ENCODE measurements at places on chromosomes 3 and 15.

- no peak for DNase-seq
These were observed 32.3 kb upstream of the CFAP20DC start for GRCh38 chr3:59082106-59082505.

- no peak for DNase-seq
These were observed 28.5 kb upstream of the TSEN2 start for GRCh38 chr3:12455740-12456139.

DNA sequence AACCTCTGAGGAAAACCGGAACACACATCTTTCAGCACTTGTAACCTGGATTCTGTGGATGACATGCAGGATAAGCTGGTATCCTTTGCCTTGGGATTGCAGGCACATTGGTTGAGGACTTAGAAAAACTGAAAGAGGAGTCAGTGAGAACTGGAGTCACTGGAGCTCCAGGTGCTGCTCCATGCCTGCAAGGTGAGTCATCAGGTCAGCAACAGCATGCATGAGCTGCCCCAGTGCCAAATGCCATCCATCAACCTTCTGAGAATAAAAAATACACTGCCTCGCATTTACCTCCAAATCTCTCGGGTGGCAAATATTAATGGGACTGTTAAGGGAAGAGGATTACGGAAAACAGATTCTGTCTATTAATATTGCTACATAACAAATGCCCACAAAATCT, 729.1 kb downstream of the NTRK3 start:
- DNase-seq: no peak

- DNase-seq: no peak
These were observed 103.6 kb downstream of the ERC2 start for GRCh38 chr3:56364665-56365064.

DNA sequence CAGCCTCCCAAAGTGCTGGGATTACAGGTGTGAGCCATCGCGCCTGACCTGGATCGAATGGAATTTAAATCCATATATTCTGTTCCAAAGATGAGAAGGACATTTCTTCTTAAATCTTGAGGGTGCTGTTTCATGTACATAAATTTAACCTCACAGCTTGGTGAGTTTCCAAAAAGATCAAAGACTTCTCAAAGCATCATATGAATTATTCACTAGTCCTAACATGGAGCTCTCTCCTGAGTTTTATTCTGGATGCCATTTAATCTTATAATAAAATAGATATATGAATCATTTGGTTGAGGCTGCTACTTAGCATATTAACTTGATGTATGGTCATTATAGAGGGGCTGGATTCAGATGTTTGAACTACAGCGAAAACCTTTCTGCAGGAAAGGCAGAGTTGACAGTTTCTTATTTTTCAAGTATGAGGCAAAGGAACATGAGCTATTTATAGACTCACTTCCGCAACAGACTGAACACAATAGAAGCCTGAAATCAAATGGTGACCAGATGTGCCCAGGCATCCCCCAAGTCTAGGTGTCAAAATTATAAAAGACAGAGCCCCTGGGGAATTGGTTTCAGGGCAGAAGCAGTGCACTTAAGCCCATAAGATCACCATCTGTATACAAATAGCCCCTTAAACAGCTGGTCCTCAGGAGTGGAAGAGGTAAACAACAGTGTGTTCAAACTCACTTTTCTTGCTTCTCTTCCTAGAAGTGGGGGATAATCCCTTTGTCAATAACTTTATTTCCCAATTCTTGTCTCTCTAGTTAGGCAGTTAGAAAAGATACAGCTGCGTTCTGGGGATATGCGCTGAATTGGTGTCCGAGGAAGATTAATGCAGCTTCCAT, 29.7 kb downstream of the STARD9 start:
- no peak for DNase-seq

DNA sequence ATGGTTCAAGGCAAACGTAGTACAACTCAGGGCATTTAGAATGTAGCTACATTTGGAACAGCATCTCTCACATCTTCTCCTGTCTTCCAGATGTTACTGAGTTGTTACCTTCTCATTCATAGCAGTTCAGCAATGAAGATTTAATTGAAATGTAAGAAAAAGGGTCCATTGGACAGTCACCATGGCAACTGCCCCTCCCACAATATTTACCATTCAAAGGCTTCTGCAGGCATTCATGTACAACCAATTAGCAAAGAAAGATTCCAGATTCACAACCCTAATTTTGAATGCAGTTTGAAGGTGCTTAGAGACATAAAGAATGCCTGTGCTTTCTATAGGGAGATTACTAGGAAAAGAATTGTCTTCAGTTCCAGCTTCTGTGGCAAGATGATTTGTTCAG, 22.2 kb downstream of the SCN11A start:
- DNase-seq: no peak

- DNase-seq: no peak
These were observed 4.5 kb downstream of the SMC4 start for GRCh38 chr3:160403796-160404470.

DNA sequence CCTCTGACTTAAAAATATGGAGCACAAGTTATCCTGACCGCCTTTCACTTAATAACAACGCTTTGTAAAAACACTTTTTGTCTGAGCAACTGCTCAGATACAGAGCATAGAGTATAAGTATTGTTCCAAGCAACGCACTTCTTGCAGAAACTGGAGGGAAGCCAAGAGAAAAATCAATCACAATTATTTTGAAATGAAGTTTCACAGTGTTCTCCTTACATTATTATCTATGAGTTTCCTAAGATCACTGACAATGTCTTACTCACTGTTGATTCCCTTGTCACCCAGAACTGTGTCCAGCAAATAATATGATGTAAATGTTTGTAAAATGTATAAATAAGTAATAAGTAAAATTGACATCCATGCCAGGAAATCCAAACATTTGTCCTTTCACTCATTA, 184.6 kb upstream of the GPR149 start:
- DNase-seq: no peak

GRCh38 chr15:27237319-27237939, 266.4 kb downstream of the GABRG3 start:
- no peak for DNase-seq

DNA sequence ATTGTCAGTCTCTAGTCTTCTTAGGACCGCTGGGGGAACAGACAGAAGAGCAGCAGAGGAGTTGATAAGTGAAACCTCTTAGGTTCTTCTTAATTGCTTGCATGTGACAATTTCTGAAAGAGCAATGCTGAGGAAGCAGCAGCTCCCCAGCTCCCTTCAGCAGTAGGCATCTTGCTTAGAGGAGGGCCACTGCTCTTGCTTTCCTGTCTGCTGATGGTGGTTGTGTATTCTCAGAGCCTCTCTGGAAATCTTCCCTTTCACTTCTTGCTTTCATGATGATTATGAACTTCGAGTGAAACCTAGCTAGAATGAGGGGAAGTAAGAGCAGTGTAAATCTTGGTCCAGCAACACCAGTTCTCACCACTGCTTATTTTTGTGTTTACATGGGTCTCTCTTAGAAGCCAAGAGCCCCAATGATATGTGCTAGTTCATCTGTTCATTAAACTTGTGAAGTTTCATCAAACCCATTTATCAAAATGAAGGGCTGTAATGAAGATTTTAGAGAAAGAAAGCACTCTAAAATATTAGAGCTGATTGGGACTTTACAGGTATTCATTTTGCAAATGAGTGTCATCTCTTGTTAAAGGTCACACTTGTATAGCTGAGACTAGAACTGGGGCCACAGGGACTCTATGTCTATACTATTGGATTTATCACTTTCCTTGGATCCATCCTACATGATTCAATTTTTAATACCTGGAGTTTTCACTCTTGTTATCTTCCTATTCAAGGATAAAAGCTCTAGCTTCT, 246.7 kb downstream of the LPP start:
- no peak for DNase-seq

DNA sequence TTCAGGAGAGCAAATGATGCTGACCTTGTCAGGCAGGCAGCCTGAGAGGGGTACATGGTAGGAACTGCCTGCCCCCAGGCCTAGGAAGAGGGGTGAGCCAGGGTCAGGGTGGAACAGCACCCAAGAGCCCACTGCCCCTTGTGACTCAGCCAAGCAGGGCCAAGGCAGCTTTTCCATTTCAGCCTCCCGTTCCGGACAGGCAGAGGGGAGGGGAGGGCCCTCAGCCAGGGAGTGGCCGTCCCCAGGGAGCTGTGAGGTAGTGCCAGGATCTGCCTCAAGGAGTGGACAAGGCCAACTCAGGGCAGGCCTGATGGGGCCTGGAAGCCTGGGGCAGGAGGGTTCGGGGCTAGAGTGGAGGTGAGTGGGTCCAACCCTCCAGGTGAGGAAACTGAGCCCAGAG, 5.1 kb upstream of the ANKRD63 start:
- DNase-seq: no peak

- no peak for DNase-seq
These were observed 31.6 kb downstream of the FILIP1L start for GRCh38 chr3:100082714-100083113.

DNA sequence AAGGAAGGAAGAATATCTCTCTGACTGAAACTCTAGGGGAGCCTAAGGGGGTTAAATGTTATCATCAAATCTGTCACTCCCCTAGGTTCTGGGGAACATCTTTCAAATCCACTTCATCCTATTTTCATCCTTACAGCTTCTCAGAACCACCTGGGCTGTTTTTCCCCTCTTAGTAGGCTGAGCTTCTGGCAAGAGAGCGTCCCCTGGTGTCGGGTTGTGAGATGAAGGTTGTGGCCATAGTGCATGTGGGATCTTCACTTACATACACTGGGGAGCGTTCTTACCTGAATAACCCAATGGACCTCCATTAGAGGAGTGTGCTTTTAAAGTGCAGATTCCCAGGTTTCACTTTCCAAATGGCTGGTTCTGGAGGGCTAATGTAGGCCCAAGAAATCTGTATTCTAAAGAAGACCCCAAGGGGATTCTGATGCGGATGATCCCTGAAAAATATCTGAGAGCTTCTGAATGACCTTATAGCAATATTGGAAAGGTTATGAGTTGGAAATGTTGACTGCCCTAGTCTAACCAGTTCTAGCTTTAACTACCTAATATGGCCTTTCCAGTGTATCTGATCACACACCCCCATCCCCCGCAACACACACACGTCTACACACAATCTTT, 663.7 kb downstream of the AGBL1 start:
- no peak for DNase-seq

Data from SK-N-MC (cell line).